ENCODE measurements at places on chromosomes 4 and X.

DNA sequence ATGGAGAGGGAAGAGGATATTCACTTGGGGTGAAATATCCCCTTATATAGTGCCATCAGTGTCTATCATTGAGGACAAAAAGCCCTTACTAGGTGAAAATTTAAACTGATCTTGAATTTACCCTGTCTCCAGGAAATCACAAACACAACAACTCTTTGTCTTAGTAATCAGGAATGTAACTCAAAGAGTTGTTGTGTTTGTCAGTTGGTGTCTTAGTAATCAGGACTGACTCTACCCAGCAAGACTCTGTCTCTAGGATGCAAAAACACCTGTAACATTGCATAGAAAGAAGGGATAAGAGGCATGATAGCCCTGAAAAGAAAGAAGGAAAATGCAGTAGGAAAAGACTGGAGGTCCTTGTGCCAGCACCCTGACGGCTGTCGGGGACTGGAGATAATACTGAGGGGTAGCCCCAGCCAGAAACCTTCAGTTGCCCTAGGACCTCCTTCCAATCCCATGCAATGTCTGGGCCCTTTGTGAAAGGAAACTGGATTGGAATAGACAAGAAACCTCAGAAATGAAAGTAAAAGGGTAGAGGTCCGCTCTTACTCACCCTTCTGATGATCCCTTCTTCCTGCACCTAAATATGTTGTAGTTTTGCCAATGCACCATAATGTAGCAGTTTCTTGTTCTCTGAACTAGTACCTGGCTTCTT is 45.3 kb downstream of the HMGB2 start:
- DNase-seq: no peak

DNA sequence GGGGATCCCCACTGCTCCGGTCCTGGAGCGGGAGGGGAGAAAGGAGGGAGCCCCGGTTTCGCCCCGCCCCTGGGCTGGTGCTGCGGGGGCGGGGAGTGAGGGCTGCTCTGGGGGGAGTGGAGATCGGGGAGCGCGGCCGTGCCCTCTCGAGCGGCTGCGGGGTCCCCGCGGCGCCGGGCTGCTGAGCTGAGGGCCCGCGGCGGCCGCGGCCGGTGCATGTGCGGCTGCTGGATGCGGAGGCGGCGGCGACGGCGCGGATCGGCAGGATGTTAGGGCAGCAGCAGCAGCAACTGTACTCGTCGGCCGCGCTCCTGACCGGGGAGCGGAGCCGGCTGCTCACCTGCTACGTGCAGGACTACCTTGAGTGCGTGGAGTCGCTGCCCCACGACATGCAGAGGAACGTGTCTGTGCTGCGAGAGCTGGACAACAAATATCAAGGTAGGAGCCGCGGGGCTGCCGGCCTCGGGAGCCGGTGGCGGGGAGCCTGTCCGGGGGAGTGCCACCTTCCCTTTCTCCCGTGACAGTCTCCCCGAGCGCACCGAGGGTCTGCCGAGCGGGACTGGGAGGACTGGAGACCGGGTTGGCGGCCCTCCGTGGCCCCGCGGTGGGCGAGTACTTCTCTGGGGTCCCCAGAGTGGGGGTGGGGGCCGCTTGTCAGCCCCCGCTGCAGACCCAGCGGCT is at the start of gene ING2:
ING2 (plus strand) TSS at position 129 of the 681 bp plus-strand sequence; CDS start at position 267, 138 bp downstream.
- DNase-seq: no peak

- DNase-seq: no peak
Observed at GRCh38 chr4:105902550-105903262, 7.4 kb downstream of the NPNT start.

DNA sequence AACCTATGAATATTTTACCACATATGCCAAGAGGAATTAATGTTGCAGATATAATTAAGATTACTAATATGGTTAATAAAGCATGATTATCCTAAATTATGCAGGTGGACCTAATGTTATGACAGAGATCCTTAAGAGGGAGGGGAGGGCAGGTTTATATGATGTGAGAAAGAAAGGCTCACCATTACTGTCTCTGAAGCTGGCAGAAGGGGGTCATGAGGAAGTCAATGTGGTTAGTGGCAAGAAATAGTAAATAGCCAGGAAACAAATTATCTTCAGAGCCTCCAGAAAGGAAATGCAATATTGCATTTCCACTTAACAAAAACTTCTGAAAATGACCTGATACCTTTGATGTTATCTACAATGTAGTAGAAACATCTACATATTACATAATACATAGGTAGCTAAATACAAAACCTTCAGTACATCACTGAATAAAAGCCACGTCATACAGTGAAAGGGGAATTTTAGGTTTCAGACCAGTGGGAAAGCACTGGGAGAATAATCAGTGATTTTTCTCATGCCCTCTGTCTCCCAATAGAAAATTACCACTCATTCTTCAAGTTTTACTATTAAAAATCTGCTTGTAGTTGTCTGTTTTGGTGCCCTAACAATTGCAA is 609.2 kb downstream of the SPOCK3 start:
- no peak for DNase-seq

GRCh38 chr4:82553020-82553419 is 8.8 kb downstream of the TMEM150C start:
- DNase-seq: no peak

- no peak for DNase-seq
Observed at GRCh38 chr4:140070973-140071372, 83.0 kb downstream of the MAML3 start.

- no peak for DNase-seq
Observed at GRCh38 chrX:149312988-149313387, 192.1 kb downstream of the IDS start.

- peak; percentile 36 for DNase-seq
Observed at GRCh38 chrX:71622576-71623450, 4.5 kb upstream of the CXCR3 start.

DNA sequence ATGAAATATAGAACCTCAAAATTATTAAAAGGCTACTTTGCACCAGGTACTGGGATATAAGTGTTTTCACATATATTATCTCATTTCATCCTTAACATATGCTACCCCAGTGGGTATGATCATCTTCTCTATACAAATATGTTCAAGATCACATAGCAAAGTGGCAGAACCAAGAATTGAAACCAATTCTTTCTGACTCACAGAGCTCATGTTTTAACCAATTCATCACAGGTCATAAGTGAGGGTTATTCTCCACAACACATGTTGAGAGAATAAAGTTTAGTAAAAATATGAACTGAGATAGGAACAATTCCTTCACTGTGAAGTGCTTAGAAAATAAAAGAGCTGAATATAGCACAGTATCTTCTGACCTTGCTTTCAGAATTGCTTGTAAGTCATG is 442.9 kb upstream of the RASGEF1B start:
- no peak for DNase-seq

DNA sequence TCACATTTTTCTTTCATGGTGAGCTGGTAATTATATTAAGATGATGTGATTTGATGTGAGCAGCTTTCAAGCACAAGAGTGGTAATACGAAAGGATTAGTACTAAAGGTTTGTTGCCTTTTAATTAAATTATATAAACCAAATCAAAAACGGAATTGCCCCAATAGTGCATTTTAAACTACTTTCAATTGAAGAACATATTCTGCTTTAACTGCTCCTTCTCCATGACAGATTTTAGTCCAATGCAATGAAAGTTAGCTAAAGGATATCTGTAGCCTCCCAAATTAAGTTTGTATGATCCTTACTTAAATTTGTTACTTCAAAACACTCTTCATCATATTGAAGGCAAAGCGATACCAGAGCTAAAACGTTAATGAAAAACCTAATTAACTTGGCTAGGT is 447.1 kb upstream of the AMOT start:
- DNase-seq: no peak

GRCh38 chr4:79854856-79855502 is 218.1 kb downstream of the ANTXR2 start:
- DNase-seq: no peak

DNA sequence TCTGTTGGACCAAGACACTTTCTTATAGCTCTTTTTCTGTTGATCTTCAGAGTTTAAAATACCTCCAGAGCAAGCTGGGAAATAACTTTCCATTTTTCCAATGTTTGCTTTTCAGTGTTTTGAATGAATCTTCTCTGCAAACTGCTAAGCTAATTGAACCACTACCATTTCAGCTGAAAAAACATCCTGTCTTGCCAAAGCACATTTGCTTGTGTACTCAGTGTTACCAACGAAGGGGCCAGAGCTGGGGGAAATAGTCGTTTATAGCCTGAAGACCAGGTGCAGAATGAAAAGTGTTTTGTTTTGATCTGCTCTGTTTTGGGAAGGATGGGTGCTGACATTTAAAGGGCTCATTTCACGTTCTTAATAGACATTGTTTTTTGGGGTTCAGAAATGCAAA is 88.4 kb upstream of the CLNK start:
- no peak for DNase-seq

- DNase-seq: no peak
Observed at GRCh38 chrX:15714529-15714928, 23.5 kb upstream of the CA5B start.

GRCh38 chrX:48071064-48071985 is at the start of gene ZNF630:
ZNF630 (minus strand) TSS chrX:48071640; CDS start chrX:48066886, 4,754 bp downstream.
- DNase-seq: peak; percentile 26

- DNase-seq: no peak
Observed at GRCh38 chrX:34884817-34885216, 57.8 kb upstream of the FAM47B start.

GRCh38 chr4:140724760-140725159 is 31.4 kb downstream of the TBC1D9 start:
- no peak for DNase-seq

- no peak for DNase-seq
Observed at GRCh38 chr4:48180234-48180633, 46.2 kb upstream of the TXK start.

DNA sequence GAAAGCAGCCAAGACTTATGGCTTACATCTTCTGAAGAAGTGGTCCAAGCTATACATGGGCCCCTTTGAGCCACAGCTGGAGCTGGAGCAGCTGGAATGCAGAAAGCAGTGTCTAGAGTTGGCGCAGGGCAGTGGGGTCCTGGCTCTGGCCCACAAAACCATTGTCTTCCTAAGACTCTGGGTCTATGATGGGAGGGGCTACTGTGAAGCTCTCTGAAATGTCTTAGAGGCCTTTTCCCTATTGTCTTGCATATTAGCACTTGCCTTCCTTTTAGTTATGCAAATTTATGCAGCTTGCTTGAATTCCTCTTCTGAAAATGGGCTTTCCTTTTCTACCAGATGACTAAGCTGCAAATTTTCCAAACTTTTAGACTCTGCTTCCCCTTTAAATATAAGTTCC is 15.3 kb downstream of the NPY1R start:
- DNase-seq: no peak

DNA sequence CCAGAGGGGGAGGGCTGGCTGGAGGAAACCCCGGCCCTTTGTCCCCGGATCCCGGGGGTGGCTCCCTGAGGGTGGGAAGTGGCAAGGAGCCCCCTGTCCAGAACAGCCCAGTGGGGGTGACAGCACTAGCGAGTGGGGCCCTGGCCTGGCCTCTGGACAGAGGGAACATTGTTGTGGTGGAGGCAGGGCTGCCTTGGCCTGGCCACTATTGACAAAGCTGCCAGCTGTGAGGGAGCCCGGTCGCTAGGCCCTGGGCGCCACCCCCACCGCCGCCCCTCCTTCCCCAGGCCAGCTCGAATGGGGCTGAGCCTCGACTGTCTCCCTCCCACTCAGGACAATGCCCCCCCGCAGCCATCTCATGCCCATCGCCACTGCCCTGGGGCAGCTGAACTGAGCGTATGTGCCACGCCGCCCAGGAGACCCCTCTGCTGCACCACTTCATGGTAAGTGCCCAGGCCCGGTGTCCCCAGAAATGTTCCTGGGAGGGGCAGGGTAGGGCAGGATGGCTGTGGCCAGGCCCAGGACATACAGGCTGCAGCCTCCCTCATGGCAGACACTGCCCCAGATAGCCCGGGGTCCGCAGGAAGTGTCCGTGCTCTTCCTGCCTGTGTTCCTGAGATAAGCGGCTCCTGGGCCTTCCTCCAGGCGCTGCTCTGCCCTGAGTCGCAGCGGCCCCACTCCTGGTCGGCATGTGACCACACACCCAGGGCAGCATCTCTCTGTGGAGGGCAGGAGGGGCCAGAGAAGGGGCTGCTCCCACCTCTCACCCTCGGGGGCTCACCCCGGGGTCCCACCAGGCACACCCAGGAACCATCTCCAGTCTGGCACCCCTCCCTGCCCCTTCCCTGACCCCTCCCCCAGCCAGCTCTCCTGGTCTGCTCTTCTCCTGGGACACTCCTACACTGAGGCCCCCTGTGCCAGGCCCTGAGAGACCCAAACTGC is 1.4 kb downstream of the PLXNB3 start:
- peak; percentile 94 for DNase-seq

- DNase-seq: no peak
Observed at GRCh38 chr4:98421111-98421510, 159.9 kb downstream of the RAP1GDS1 start.

DNA sequence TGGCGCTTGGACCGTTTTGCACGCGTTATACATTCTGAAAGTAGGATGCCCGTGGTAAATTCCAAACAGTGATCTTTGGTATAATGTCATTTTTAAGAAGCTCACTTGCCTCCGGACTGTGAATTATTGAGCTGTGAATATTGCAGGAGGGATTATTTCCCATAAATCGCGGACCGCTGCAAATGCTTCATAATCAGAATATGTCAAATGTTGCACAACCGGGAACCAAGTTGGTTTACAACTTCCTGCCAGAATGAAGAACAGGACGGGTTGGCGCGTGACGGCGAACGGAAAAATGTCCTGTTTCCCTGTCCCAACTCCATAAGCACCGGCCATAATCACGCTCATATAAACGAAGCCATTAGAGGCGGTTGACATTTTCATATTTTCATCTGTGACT is 67.6 kb downstream of the SHOX start:
- no peak for DNase-seq

DNA sequence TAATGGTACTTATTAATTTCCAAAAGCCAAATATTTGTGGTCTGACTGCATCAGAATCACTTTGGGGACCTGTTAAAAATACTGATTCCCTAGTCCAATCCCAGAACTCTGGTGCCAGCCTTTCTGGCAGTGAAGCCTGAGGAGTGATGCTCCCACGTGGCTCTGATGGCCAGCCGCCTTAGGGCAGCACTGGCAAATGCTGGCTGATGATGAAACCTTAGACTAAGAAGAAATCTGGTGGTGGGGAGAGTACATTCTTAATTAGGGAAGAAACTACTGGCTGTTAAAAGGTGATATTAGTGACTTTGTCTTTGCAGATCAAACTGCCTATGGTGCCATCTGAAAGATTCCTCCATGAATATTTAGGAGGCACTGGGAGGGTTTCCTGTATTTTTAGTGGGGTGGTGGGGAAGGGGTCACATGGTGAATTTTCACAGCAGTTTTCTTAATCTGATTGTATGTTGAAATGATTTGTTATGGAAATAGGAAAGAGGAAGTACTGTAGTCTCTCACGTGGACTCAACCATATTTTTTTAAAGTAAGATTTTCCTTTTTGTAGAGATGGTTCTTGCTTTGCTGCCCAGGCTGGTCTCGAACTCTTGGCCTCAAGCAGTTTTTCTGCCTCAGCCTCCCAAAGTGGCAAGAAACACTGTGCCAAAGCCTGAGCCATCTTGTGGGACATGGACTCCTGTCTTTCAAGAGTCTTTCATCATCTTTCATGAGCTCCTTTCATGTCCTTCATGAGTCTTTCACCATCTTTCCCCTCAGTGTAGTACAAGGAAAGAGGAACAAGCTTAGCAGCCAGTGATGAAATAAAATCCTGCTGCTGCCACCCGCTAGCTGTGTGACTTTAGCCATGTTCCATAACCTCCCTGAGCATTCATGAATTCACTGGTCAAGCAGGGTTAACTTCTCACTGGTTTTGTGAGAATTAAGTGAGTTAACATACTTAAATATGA is 90.8 kb downstream of the ZNF330 start:
- no peak for DNase-seq

- no peak for DNase-seq
Observed at GRCh38 chrX:40622479-40623138, 619 bp upstream of the MPC1L start.
